ENCODE measurements at places on chromosomes 7 and 10. TPM values are rescaled to one million over a fixed set of nuclear protein-coding genes. Genes with fewer than 3 reads are reported as not detected.

SLIT1 gene
- 0.23 TPM for total RNA-seq

DNA sequence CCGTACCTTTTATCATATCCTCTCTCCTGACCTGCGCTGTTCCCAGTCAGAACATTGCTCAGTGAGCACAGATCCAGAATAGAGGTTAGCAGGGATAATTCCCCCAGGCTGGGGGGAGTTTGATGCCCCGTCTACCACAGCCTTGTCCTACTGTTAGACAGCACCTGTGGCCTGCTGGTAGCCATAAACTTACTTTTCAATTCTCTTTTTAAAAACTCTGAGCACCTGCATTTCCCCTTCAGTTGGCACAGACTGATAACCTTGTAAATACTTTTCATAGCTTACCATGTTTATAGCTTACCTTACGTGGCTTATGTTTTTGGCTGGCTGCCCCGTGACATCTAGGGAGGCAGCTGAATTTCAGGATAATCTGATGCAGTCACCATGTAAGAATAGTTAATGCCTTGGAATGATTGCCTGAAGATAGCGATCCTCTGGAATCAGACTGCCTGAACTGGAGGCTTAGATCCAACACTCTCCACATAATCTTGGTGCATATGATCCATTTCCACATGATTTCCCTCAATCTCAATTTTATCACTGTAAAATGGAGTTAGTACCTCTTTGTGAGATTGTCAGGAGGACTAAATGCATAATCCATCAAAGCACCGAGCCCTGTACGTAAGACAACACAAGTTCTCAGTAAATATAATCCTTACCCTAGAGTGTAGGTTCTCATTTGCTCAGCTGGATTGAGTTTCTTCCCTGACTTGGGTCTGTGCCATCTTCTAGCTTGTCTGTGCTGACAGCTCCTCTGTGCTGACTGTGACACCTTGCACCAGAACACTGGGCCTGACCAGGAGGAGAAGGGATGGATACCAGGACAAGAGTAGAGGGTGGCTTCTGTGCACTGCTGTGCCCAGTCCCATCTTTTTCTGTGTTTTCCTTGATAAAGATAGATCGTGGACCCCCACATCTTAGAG is 111.7 kb upstream of the GJD4 start:
- no peak for DNase-seq
- no peak overlapping the region for H3K27ac ChIP-seq
- no peak overlapping the region for H3K4me3 ChIP-seq
- H3K27me3 ChIP-seq: no peaks in the 10 kb centered on the region

- no peak overlapping the region for H3K4me3 ChIP-seq
- no peak for DNase-seq
- H3K27me3 ChIP-seq: no peaks in the 10 kb centered on the region
- H3K4me1 ChIP-seq: no peaks in the 10 kb centered on the region
- H3K27ac ChIP-seq: no peak overlapping the region
Observed at GRCh38 chr7:6453734-6454133, 6.0 kb upstream of the DAGLB start.

EIF3A gene
- 96.9 TPM for total RNA-seq

PPP1R17 gene
- not detected for total RNA-seq

- no peak for DNase-seq
- H3K4me1 ChIP-seq: no peaks in the 10 kb centered on the region
- no peaks in the 10 kb centered on the region for H3K27me3 ChIP-seq
- H3K4me3 ChIP-seq: no peak overlapping the region
- H3K36me3 ChIP-seq: no peaks in the 10 kb centered on the region
Observed at GRCh38 chr7:140219672-140220524, 43.1 kb upstream of the KDM7A start.

DNA sequence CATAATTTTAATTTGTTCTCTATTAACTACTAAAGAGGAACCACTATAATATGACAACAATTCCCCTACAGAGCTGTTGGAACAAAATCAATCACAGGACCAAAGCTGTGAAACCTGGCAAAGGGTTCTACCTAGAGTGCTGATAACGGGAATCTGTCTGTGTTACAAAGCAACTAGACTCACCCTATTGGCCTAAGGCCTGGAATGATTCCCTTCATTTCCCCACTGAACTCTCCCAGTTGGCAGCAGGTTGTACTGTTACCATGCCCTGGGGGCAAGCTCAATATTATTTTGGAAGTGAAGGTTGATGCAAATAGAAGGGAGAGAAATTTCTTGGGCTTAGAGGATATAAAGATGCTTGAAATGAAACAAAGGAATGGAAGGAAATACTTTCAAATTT is 81.8 kb downstream of the SEMA3A start:
- peaks cover 10% of the 10 kb centered on the region for H3K4me1 ChIP-seq
- H3K27me3 ChIP-seq: no peaks in the 10 kb centered on the region
- H3K36me3 ChIP-seq: no peaks in the 10 kb centered on the region
- no peak overlapping the region for H3K27ac ChIP-seq

DNA sequence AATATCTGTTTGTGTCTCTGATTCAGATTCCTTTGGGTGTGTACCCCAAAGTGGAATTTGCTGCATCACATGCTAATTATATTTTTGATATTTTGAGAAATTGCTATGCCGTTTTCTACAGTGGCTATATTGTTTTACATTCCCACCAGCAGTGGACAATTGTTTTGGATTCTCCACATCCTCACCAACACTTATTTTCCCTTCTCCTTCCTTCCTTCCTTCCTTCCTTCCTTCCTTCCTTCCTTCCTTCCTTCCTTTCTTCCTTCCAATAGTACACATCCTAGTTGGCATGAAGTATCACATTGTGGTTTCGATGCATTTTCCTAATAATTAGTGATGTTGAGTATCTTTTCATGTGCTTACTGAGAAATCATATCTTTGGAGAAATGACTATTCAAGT is 535.5 kb downstream of the SH2D4B start:
- H3K27ac ChIP-seq: no peak overlapping the region
- no peak overlapping the region for H3K4me3 ChIP-seq
- no peak for DNase-seq
- H3K27me3 ChIP-seq: no peaks in the 10 kb centered on the region
- no peaks in the 10 kb centered on the region for H3K36me3 ChIP-seq
- no peaks in the 10 kb centered on the region for H3K4me1 ChIP-seq

- no peak for DNase-seq
- H3K4me3 ChIP-seq: no peak overlapping the region
- no peaks in the 10 kb centered on the region for H3K4me1 ChIP-seq
Observed at GRCh38 chr7:24939416-24939815, 40.6 kb downstream of the OSBPL3 start.

- no peaks in the 10 kb centered on the region for H3K4me1 ChIP-seq
- no peak for DNase-seq
- no peaks in the 10 kb centered on the region for H3K36me3 ChIP-seq
- H3K4me3 ChIP-seq: no peak overlapping the region
- H3K27ac ChIP-seq: no peak overlapping the region
Observed at GRCh38 chr10:83333566-83333965, 805.7 kb upstream of the GHITM start.

GRCh38 chr10:15084502-15084922 is 4.1 kb downstream of the ACBD7 start:
- no peak for DNase-seq
- H3K36me3 ChIP-seq: no peaks in the 10 kb centered on the region

DNA sequence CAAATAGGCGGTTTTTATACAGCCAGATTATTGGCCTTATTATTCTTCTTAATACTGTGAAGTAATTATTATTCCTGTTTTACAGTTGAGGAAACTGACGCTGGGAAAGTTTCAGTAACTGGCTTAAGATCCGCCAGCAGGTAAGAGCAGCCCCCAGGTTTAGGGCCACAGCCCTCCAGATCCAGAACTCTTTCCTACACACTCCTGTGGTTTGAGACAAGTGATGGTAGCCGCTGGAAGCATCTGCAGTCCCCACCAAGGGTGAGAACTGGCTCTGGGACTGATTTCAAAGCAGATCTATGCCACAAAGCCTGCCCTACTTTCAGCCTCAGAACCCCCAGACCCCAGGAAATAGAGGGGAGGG is 3.0 kb upstream of the UNC5B start:
- H3K27ac ChIP-seq: no peak overlapping the region
- no peak overlapping the region for H3K4me3 ChIP-seq
- DNase-seq: peak; percentile 25
- H3K27me3 ChIP-seq: peaks cover 16% of the 10 kb centered on the region

All from upper lobe of right lung (tissue), 1 donor.